ENCODE measurements at places on chromosomes 16 and 17.
A peak's percentile ranks its signal among the peaks of the same experiment; 100 is the strongest.

DNA sequence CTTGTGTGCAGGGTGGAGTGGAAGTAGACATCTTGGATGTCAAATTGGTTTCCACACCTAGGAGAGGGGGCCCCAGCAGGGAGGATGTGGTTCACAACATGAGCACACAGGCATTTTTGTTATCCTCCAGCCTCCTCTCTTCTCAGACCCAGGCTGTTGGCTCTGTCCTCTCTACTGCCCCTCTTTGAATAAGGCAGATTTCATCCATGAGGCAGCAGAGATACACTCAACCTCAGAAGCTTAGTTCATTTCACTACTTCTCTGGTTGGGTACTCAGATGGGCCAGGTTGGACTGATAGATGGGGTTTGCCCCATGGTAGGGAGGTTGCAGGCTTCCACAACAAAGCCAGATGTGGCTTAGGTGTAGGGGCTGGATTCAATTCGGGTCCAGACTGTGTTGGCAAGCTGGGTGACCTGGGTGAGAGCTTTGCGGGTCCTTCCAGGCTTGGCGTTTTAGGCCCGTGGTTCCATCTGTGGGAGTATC is 22.2 kb upstream of the NFATC3 start:
- DNase-seq = no peak

DNA sequence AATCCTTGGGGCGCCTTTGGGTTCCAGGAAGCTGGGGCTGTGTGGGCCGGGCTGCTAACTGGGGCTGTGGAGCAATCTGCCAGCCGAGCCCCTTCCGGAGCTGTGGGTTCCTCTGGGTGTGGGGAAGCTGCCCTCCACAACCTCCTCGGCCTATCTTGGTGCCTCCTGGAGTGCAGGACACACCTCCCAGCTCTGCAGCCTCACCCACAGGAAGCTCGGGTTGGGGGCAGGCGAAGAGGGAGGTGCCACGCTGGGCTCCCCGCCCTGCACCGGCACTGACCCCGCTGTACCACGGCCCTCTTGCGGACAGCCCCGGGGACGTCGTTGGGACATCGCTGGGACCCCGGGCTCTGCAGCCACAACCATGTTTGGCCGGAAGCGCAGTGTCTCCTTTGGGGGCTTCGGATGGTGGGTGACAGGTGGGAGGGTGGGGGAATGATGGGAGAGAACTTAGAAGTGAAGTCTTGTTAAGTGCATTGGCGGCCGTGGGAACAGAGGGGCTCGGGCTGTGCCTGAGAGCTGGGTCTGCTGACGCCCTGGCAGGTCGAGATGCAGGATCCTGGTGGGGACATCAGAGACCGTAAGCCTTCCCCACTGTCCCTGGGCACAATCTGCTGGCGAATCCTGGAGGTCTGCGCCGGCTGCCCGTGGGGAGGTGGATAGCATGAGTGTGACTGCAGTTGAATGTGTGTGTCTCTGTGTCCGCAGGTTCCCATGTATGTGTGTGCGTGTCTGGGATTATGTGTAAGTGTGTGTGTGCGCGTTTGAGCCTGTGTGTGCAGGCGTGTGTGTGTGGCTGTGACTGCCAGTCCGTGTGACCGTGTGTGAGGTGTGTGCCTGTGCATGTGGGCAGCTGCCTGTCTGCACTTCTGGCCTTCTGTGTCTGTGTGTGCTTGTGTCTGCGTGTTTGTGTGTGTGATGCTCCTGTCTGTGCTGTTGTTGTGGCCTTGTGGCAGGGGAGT is at the start of gene RAP1GAP2:
Gene RAP1GAP2 (plus strand): TSS at position 275 of the 962 bp plus-strand sequence. CDS start 90 bp downstream, at position 365.
- peak; percentile 53 for DNase-seq

- no peak for DNase-seq
Observed at GRCh38 chr17:72591289-72592241, 470.7 kb downstream of the SOX9 start.

DNA sequence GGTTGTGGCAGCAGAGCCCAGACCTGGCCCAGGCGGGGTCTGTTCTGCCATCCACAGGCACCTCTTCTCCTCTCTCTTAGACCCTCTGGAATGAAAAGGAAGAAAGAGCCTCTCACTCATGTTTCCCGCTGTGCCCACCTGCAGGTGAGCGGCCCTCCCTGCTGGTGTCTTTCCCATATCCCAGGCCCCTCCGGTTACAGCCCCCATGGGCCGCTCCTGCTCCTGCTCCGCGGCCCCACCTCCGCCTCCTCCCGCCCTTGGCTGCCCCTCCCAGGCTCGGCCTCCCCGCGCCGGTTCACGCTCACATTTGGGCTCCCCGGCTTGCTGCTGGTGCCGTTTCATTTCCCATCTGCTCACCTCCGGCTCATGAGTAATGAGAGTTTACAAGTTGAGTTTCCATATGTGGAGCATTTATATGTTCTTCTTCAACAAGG is 98.7 kb upstream of the SDK2 start:
- no peak for DNase-seq
